Activated CD4-positive, alpha-beta T cell treated with anti-CD3 and anti-CD28 coated beads for 1 hour (primary cell): ENCODE measurements at places on chromosomes 3 and 15.

- no peak for DNase-seq
Measured at GRCh38 chr3:172656602-172657001, 54.3 kb downstream of the NCEH1 start.

DNA sequence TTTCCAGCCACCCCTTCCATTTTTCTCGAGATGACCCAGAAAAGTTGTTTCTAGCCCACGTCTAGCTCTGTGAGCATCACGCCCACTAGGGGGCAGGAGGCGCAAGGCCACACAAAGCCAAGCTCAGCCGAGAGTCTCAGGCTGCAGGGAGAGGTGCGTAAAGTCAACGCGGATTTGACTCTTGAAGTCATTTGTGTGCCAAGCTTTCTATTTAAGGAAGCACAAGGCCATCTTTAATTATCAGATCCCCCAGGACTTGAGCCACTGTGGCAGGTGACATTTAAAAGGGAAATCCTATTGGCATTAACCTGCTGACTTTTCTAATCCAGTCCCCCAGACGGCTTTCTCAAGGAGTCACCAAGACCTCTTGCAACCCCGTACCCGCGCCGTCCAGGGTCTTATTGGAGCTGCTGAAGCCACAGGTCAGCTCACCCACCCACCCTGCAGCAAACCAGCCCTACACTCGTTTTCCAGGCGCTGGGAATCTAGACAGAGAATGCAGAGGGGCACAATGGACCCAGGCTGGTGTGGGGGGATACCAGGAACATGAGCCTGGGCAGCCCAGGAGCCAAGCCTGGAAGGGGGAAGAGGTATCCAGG, 62.1 kb downstream of the CAPN7 start:
- peak; percentile 79 for DNase-seq

- DNase-seq: no peak
Measured at GRCh38 chr15:78927077-78927790, 17.6 kb downstream of the CTSH start.

GRCh38 chr3:129673897-129674797, 67.7 kb upstream of the PLXND1 start:
- no peak for DNase-seq

DNA sequence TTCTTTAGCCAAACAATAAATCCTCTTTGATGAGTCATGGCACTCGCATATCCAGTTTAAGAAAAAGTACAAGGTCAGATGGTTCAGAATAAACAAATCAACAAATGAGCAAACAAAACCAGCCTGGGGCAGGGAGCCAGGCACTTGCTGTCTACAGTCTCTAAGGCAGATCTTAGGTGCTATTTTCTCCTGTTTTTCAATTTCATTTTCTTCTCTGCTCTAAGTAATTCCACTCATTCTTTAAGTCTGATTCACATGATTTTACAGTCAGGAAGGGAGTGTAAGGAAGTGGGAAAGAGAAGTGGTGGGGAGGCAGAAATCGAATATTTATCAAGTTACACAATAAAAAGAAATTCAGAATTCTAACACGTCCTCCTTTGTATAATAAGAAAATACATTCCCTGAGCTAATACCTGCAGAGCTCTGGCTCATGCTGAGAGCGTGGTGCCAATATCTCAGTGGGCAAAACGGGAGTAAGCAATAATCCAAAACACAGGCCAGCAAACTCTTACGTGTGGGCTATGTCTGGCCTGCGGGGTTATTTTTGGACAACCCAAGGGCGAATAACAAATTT, 298.6 kb downstream of the ADAMTS17 start:
- DNase-seq: no peak
